ENCODE measurements at places on chromosomes 2 and 18. TPM values are rescaled to one million over a fixed set of nuclear protein-coding genes. Genes with fewer than 3 reads are reported as not detected.

ASPRV1 gene
- total RNA-seq = 0.86 TPM

RGPD4 gene
- total RNA-seq = not detected

SNRPD1 gene
- total RNA-seq = 13.7 TPM

TCF7L1 gene
- 2.4 TPM for total RNA-seq

GCG gene
- total RNA-seq = not detected

CXCR1 gene
- total RNA-seq = 0.74 TPM

OST4 gene
- total RNA-seq = 144 TPM

SLC9A4 gene
- total RNA-seq = not detected

C2orf66 gene
- total RNA-seq = not detected

C1QL2 gene
- total RNA-seq = not detected

OR6B2 gene
- not detected for total RNA-seq

CCDC121 gene
- 2.0 TPM for total RNA-seq

DQX1 gene
- not detected for total RNA-seq

PAIP2B gene
- 8.4 TPM for total RNA-seq

CRYGC gene
- total RNA-seq = not detected

NETO1 gene
- not detected for total RNA-seq

UPP2 gene
- 0.84 TPM for total RNA-seq
